ENCODE measurements at places on chromosomes 5 and 9.

- DNase-seq = no peak
Observed at GRCh38 chr5:19920761-19921160, 67.2 kb downstream of the CDH18 start.

DNA sequence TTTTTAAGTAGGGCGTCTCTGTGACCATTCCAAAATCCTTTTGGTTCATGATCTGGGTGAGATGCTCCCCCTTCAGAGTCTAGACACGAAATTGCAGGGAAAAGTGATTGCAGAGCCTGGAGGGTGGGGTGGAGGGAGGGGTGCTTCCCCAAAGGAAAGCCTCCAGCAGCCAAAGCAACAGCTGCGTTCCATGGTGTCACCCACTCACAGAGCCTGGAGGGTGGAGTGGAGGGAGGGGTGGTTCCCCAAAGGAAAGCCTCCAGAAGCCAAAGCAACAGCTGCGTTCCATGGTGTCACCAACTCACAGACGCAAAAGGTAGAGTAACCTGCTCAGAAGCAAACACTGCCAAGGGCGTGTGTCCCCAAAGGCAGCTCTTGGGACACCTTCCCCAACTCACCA lies 22.6 kb downstream of the SLC6A18 start:
- no peak for DNase-seq

DNA sequence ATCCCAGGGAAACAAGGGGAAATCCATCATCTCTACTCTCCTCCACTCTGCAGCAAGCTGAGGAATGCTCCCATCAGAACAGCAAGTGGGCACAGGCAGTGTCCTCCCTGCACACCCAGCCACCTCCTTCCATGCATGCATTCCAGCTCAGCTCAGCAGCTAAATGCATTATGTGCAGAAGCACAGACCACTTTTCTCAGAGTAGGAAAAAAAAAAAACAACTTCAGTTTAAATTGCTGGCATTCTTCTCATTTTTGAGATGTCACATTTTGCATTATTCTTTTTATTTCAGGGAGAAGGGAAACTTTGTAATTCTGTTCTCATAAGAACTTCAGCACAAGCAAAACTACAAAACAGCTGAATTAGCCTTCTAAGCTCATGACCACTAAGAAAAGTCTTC lies 312.2 kb downstream of the SEMA5A start:
- DNase-seq = no peak

GRCh38 chr9:89312222-89312571 lies 1.2 kb downstream of the CKS2 start:
- DNase-seq = no peak

Data from GM13977 (cell line).